ENCODE measurements at places on chromosomes 5 and 9.

DNA sequence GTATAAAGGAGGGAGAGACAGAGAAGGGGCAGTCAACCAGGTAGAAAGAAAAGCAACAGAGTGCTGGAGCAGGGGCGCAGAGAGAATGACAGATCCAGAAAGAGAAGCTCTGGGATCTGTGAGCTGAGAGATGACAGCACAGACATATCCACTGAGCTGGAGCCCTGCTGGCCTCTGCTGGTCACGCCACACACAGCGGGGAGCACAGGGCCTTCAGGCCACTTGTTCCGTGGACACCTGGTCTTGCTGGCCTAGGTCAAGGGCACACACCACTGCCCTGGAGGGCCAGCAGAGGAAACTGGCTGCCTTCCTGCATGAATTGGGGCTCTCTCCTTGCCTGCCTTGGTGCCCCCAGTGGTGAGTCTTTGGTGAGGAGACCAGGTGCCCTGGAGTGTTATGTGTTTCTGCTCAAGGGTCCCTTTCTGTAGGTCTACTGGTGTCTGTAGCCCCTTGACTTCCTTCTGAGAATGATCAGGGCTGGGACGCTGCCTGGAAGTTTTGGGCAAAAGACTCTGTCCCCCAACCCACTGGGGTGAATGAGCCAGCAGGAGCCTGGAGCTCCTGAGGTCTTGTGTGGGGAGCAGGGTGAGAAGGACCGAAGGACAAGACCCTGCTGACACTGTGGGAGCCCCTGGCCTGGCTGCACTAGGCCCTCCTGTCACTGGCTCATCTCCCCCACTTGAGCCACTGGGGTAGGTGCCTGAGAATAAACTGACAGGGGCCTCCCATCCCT is 59.2 kb upstream of the ADAMTS2 start:
- DNase-seq: peak; percentile 65

DNA sequence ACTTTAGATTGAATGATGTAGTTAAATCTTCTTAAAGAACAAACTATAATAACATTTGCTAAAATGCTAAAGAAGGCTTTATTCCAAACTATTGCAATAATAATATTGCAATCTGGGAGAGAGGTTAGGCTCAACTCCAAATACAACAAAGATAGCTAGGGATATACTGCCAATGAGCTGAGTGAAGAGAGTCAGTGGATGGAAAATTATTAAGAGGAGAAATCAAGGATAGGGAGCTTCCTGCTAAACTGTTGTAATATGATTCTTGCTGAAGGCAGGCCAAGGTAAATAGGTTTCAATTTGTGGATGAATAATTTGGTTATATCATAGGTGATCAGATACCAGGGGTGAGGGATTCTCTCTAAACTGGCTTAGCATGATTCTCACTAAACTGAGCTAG is 1651.5 kb downstream of the EFNA5 start:
- no peak for DNase-seq

GRCh38 chr5:146962801-146963355 is 84.3 kb upstream of the PPP2R2B start:
- DNase-seq: no peak

DNA sequence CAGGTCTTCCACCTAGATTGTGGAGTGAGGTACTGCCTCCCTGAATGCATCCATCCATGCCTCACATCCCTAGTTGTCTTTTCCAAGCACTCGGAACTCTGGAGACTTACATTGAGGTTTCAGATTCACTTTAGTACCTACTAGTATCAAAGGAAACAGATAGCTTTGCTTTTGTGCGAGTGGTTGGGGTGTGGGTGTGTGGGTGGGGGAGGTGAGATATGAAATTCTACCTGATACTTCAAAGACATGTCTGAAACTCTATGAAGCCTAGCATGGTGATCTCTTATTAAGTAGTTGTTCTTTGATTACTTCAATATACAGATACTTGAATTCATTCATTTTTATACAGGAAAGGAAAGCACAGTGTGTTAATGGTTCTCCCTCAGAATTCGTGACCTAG is 64.4 kb downstream of the MCCC2 start:
- DNase-seq: no peak

DNA sequence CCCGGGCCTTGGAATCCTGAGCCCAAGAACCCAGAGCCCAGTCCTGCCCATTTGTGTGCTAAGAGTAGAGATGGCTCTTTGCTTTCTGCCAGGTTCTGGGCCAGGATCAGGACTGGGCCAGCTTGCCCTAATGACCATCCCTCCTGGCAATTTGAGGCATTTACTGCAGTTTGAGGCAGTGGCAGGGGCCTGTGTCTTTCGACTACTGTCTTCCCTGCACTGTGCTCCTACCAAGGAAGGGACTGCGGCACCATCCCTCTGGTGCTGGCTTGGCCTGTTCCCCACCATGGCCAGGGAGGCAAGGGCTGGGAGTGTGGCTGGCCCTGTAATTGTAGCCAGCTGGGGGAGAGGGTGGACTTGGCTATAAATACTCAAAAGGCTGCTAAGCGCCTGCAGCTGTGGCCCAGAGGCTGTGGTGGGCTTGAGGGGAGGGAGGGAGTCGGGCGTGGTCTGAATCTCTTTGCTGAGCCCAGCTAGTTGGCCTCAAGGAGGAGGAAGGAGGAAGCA is 4.6 kb downstream of the ENHO start:
- peak; percentile 69 for DNase-seq

GRCh38 chr5:23627976-23628375 is 120.6 kb downstream of the PRDM9 start:
- no peak for DNase-seq

DNA sequence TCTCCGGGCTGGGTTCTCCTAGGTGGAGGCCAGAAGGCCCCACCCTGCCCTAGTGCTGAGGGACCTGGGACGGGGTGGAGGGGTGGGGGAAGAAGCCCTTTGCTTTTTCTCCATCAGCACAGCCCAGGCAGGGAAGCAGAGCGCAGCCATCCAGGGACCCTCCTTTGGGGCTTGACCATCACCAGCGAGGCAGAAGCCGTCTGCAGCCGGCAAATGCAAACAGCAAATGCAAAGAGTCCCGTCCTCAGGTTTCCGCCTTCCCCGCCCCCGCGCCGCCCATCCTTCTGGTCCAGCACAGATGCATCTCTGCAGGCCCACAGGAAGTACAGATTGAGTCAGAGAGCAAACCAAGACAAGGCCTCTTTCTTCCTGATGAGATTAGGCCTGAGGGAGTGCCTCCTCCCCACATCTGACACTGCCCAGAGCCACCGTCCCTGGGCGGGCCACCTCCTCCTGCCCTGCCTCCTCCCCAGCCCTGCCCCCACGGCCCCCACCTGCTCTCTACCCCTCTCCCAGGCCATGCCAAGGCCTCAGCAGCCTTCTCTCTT is 23.4 kb downstream of the CORO2A start:
- no peak for DNase-seq

- no peak for DNase-seq
These were observed 499.6 kb upstream of the TRPC7 start for GRCh38 chr5:136864960-136865359.

DNA sequence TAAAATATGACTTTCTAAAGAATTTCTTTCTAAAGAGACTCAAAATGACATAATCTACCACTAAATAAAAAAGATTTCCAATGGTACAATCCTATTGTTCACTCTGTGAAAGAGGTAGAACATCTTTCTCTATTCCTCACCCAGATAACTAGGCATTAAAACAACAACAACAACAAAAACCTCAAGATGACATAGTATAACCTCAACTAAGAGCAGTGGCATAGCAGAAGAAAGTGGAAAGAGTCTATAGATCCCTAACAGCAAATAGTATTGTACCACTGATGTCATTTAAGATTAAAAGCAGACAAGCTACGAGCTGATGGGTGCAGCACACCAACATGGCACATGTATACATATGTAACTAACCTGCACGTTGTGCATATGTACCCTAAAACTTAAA is 29.9 kb downstream of the RAPGEF6 start:
- DNase-seq: no peak

GRCh38 chr5:73471654-73472053 is 23.1 kb upstream of the FOXD1 start:
- no peak for DNase-seq

- no peak for DNase-seq
These were observed 238.0 kb downstream of the FANCC start for GRCh38 chr9:95079461-95079860.

- peak; percentile 31 for DNase-seq
These were observed 57.7 kb downstream of the AK8 start for GRCh38 chr9:132820169-132820944.

GRCh38 chr9:18617759-18618158 is 143.8 kb downstream of the ADAMTSL1 start:
- DNase-seq: no peak

- DNase-seq: no peak
These were observed 381.4 kb upstream of the RGMB start for GRCh38 chr5:98391921-98392625.

DNA sequence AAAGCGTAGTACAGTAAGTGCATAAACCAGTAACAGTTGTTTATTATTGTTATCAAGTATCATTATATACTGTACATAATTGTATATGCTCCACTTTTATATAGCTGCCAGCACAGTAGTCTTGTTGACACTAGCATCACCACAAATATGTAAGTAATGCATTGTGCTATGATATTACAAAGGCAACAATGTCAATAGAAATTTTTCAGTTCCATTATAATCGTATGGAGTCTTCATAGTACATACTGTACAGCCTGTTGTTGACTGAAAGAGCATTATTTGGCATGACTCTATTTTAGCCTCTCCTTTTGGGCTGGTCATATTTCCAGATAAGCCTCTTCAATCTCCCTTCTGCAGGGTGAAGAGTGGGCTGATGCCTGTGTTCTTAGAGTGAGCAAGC is 40.4 kb downstream of the CFAP95 start:
- DNase-seq: no peak

GRCh38 chr9:32426278-32426939 is 42.0 kb downstream of the ACO1 start:
- no peak for DNase-seq

DNA sequence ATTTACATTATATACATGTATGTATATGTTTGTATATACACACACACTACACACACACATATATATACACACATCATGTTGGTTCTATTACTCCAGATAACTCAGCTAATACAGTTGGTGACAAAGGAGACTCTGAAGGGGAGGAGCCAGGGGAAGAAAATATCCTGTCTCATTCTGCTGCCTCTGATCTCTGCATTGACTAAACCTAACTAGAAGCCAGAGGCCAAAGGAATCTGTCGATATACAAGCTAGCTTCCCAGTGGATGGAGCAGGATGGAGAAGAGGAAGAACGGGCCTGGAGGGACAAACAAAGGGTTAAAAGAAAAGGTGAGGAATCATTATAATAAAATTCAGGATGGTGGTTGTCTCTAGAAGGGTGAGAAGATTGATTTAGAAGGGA is 13.7 kb upstream of the RHOBTB3 start:
- no peak for DNase-seq
